ENCODE measurements at places on chromosomes 6 and 20. TPM values are rescaled to one million over a fixed set of nuclear protein-coding genes. Genes with fewer than 3 reads are reported as not detected.

Gene VWA7
- total RNA-seq = 14.7 TPM

Gene MAFB
- total RNA-seq = 10.2 TPM

GRCh38 chr20:58839991-58840747, 10.5 kb downstream of the GNAS-AS1 start:
- peaks cover 96% of the 10 kb centered on the region for H3K27me3 ChIP-seq
- peak overlapping the region; percentile 49 for H3K4me3 ChIP-seq
- DNase-seq = no peak
- peaks cover 10% of the 10 kb centered on the region for H3K4me1 ChIP-seq

Gene SLC22A7
- total RNA-seq = not detected

DNA sequence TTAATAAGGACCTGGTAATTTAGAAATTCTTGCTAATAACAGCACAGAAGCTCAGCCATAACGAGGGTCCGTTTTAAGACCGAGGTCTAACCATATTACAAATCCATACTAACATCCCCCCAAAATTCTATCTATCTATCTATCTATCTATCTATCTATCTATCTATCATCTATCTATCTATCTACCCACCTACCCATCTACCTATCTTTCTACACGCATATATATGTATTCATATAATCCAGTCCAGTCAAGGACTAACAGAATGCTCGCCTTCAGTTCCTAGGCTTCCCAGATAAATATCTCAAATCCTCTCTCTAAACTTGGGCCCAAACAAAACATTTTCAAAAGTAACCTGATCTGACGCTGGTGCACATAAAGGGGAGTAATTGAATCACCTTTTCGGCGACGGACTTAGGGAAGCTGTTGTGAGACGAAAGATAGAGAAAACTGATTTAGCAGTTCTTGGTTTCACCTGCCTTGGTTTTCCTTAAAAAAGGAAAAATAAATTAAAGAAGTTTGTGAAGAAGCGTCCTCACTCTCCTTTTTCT, 14.5 kb downstream of the HMGN4 start:
- peak overlapping the region; percentile 72 for H3K4me3 ChIP-seq
- H3K4me1 ChIP-seq = peaks cover 38% of the 10 kb centered on the region
- no peaks in the 10 kb centered on the region for H3K27me3 ChIP-seq
- DNase-seq = no peak

Gene PKIB
- total RNA-seq = 0.30 TPM

DNA sequence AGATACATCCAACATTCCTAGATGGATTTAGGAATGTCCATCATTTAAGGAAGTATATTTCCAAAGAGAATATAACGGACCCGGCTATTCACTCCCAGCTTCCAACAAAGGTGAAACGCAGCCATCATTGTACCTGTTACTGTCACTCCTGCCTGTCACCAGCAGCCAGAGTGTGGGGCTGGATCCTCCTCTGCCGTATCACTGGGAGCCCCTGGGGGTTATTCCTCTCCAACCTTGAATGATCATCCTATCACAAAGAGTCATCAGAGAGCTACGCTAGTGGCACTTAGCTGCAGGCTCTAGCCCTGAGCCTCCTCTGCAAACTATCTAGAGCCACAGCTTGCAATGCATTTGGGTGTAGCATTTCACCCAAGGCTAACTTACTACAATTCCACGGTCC, 73.6 kb upstream of the NHSL1 start:
- H3K27ac ChIP-seq = peak overlapping the region; percentile 86
- no peaks in the 10 kb centered on the region for H3K36me3 ChIP-seq
- peaks cover 38% of the 10 kb centered on the region for H3K4me1 ChIP-seq

DNA sequence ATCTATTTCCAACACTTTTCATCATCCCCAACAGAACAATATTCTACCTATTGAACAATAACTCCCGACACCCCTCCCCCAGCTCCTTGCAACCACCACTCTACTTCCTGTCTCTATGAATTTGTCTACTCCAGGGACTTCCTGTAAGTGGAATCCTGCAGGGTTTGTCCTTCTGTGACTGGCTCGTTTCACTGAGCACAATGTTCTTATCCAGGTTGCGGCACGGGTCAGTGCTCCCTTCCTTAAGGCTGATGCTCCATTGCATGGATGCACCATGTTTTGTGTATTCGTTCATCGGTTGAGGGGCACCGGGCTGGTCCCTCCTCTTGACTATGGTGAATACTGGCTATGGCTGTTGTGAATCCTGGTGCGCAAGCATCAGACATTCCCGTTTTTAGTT, 163.2 kb downstream of the TBXT start:
- H3K27ac ChIP-seq = no peak overlapping the region
- DNase-seq = no peak
- peaks cover 80% of the 10 kb centered on the region for H3K27me3 ChIP-seq
- H3K4me3 ChIP-seq = no peak overlapping the region
- no peaks in the 10 kb centered on the region for H3K36me3 ChIP-seq

Gene UNC5CL
- total RNA-seq = 0.27 TPM

Gene GLYATL3
- not detected for total RNA-seq

Gene ISM1
- 1.3 TPM for total RNA-seq

GRCh38 chr20:986733-987355, 15.3 kb downstream of the RSPO4 start:
- H3K4me3 ChIP-seq = no peak overlapping the region
- H3K27me3 ChIP-seq = peaks cover 89% of the 10 kb centered on the region
- H3K4me1 ChIP-seq = no peaks in the 10 kb centered on the region

Gene SFTA2
- total RNA-seq = not detected

Gene WFDC10B
- total RNA-seq = not detected

Gene OXT
- not detected for total RNA-seq

DNA sequence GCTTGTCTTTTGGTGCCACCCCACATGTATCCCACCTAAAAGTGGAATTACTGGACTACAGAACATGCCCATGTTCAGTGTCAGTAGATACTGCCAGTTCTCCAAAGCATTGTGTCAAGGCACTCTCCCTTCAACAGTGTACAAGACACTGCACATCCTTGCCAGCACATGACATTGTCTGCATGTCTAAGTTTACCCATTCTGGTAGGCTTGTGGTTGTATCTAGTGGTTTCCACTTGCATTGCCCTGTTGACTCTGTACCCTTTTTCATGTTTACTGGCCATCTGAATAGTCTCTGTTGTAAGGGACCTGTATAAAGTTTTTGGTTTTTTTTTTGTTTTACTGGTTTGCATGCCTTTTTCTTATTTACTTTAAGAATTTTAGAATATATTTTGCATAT, 222.4 kb upstream of the CNR1 start:
- no peaks in the 10 kb centered on the region for H3K36me3 ChIP-seq
- H3K4me1 ChIP-seq = no peaks in the 10 kb centered on the region
- DNase-seq = no peak
- no peaks in the 10 kb centered on the region for H3K27me3 ChIP-seq
- no peak overlapping the region for H3K4me3 ChIP-seq

Gene TFAP2D
- not detected for total RNA-seq

DNA sequence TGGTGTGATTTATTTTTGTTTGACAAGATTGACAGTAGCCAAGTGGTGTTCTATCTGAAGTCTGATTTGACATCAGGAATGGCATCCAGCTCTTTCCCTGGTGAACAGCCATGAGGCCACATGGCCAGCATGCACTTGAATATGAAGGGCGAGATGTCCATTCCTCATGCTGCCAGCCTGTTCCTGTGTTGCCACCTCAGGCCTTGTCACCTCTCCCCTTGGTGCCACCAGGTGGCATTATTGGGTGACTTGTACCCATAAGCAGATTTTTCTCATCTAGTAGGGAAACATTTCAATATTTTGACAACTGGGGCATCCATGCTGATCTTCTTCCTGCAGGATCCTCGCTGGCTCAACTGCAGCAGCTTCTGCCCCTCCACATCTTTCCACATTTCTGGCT, 199.1 kb downstream of the ERMARD start:
- no peaks in the 10 kb centered on the region for H3K36me3 ChIP-seq
- H3K27ac ChIP-seq = no peak overlapping the region
- no peaks in the 10 kb centered on the region for H3K4me1 ChIP-seq
- no peak overlapping the region for H3K4me3 ChIP-seq
- DNase-seq = no peak
- H3K27me3 ChIP-seq = no peaks in the 10 kb centered on the region

GRCh38 chr6:6665555-6666243, 77.2 kb downstream of the LY86 start:
- no peak overlapping the region for H3K4me3 ChIP-seq
- H3K27me3 ChIP-seq = no peaks in the 10 kb centered on the region
- DNase-seq = no peak
- peaks cover 24% of the 10 kb centered on the region for H3K4me1 ChIP-seq

GRCh38 chr6:119514345-119514744, 164.8 kb upstream of the MAN1A1 start:
- H3K27me3 ChIP-seq = no peaks in the 10 kb centered on the region
- no peak overlapping the region for H3K27ac ChIP-seq
- DNase-seq = no peak

DNA sequence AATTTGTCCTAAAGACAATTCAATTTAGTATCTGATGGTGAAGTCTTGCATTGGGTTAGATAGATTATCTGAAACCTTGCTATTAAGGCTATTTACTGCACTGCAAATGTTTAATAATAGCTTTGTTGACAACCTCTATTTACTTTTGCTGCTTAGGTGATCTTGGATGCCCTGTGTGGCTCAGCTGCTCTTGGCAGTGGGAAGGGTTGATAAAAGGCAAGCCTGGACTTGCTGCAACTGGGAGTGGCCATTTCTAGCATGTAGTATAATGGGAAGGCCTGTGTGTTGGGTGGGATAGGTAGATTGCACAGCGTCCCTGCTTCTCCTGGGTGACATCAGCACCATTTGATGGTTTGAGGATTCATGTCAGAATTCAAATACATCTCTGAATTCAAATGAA, 49.1 kb downstream of the ARMC2 start:
- peak; percentile 45 for DNase-seq
- no peak overlapping the region for H3K4me3 ChIP-seq
- peak overlapping the region; percentile 79 for H3K27ac ChIP-seq
- H3K27me3 ChIP-seq = no peaks in the 10 kb centered on the region
- H3K4me1 ChIP-seq = peaks cover 58% of the 10 kb centered on the region
- no peaks in the 10 kb centered on the region for H3K36me3 ChIP-seq

DNA sequence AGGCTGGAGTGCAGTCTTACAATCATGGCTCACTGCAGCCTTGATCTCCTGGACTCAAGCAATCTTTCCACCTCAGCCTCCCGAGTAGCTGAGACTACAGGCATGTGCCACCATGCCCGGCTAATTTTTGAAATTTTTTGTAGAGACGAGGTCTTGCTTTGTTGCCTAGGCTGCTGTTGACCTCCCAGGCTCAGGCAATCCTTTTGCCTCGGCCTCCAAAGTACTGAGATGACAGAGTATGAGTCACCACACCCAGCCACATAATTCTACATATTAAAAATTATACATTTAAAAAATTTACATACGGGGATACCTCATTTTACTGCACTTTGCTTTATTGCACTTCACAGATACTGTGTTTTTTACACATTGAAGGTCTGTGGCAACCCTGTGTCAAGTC, 115.1 kb downstream of the MAN1A1 start:
- no peak for DNase-seq
- no peak overlapping the region for H3K27ac ChIP-seq
- H3K36me3 ChIP-seq = peaks cover 13% of the 10 kb centered on the region
- no peaks in the 10 kb centered on the region for H3K4me1 ChIP-seq

GRCh38 chr6:127247114-127248096, 19.3 kb upstream of the RNF146 start:
- no peak for DNase-seq
- no peak overlapping the region for H3K4me3 ChIP-seq
- peak overlapping the region; percentile 10 for H3K27ac ChIP-seq
- no peaks in the 10 kb centered on the region for H3K4me1 ChIP-seq
- no peaks in the 10 kb centered on the region for H3K27me3 ChIP-seq

DNA sequence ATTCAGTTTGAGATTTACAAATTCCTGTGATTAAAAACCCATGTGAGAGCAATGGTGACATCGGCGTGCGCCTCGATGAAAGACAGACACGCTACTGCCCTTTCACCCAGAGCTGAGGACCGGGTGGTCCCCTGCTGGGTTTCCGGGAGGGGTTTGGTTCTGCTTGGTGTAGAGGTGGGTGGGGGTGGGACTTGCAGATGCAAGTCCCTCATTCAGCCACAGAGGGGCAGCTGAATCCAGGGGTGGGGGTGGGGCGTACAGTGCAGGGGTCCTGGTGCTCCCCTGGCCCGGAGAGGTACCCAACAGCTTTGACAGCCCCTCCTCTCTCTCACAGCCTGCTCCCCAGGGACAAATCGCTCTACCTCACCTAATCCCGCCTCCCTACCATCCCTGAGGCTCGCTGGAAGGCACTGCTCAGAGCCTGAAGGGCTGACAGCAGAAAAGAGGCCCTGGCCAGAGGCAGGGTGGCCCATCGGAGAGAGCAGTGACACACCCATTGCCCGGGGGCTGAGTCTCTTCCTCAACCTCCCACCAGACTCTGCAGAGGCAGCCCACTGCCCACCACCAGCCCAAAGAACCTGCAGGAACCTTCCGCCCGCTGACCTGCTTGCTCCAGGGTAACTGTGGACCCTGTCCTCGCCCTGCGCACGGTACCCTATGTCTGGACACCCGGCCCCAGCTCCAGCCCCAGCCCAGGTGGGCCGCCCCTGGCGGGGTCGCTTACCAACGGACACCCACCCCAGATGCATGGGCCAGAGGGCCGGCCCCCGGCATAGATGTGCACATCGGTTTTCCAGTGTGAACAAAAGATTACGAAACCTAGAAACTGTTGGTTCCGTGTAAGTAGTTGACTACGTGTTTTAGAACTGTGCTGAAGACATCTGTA, 118.4 kb downstream of the JPH2 start:
- no peaks in the 10 kb centered on the region for H3K36me3 ChIP-seq
- H3K4me1 ChIP-seq = no peaks in the 10 kb centered on the region
- no peak overlapping the region for H3K27ac ChIP-seq
- no peaks in the 10 kb centered on the region for H3K27me3 ChIP-seq

DNA sequence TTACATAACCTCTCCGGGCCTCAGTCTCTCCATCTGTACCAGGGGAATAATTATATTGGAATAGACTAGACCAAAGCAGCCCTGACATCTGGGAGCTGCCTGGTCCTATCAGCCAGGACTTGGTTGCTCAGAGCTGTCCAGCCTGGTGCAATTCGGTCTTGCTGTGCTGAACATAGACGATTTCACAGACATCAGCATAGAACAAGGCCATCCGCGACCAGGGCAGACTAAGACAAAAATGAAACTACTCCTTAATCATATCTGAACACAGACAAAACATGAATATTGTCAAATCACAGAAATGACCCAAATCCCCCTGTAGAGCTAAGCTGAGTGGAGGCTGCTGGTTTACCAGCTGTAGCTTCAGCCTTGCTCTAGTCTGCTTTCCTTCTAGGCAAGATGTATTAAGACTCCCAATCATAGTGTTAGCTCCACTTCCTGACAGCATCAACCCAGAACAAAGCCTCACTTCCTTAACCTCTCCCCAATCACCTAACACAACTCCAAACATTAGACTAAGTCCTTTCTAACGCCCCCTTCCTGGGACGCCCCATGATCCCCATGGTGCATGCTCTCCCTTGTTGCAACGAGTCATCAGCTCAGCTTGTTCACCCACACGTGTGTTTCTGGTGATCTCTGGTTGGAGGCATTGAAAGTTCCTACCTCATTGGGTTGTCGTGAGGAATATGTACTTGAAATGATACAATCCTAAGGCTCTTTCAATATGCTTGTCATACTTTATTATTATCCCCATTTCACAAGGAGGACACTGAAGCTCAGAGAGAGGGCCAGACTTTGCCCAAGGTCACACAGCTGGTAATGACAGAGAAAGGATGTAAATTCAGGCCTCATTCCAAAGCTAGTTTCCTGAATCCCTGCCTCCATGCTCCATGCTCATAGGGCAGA, 3.5 kb upstream of the MAPK13 start:
- no peaks in the 10 kb centered on the region for H3K36me3 ChIP-seq
- peaks cover 64% of the 10 kb centered on the region for H3K27me3 ChIP-seq
- peaks cover 22% of the 10 kb centered on the region for H3K4me1 ChIP-seq
- no peak for DNase-seq
- H3K4me3 ChIP-seq = no peak overlapping the region
